ENCODE measurements at places on chromosomes 2 and 18.

DNA sequence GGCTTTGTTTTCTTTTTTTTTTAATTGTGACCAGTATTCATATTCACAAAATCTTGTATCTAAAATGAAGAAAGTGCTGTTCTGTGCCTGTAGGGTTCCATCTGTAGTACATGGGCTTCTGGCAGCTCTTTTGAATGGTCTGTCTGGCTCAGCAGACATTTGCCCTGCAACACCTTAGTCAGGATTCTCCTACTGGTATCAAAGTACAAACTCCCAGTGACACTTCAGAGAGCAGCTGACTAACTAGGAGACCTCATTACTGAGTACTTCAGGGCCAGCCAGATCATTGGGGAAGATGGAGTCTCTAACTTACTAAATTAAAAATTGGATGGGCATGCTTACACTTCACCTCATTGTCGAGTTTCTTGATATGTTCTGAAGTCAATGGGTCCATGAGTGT is 39.7 kb downstream of the GRHL1 start:
- DNase-seq = no peak

DNA sequence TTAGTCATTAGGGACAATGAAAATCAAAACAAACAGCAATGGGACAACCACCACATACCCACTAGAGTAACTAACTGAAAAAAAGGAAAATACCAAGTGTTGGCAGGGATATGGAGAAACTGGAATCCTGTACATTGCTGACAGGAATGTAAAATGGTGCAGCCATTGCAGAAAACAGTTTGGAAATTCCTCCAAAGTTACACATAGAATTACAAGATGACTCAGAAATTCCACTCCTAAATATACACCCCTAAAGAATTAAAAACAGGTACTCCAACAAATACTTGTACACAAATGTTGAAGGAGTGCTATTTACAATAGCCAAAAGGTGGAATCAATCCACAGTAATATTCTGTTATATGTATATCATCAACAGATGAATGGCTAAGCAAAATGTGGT is 110.9 kb downstream of the ROCK1 start:
- DNase-seq = no peak

GRCh38 chr2:104476075-104476474 is 377.8 kb upstream of the POU3F3 start:
- DNase-seq = no peak

- DNase-seq = no peak
Measured at GRCh38 chr2:105787376-105788318, 42.9 kb downstream of the NCK2 start.

DNA sequence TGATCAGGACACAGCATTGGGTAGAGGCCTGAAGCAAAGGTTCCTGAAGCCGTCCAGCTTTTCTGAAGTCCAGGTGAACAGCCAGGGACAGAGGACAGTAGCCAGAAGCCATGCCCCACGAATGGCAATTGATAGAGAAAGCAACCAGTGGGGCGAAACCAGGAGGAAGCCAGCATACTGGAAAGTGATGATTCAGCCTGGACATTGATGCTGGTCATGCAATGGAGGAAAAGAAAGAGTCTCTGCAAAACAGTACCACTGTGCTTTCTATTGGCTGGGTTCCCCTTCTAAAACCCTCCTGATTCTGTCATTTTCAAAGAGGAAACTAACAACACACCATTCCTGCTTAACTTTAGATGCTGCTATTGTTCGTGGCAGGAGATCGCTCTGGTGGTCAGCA is 221.4 kb upstream of the EPAS1 start:
- no peak for DNase-seq

All from MM.1S (cell line).